ENCODE measurements at places on chromosomes 6 and 20.

GRCh38 chr6:129381885-129382284 is 328.1 kb downstream of the ARHGAP18 start:
- no peak for DNase-seq

- DNase-seq = no peak
Measured at GRCh38 chr6:89359561-89359960, 7.0 kb upstream of the UBE2J1 start.

- no peak for DNase-seq
Measured at GRCh38 chr6:139376017-139376330, 1.5 kb upstream of the CITED2 start.

DNA sequence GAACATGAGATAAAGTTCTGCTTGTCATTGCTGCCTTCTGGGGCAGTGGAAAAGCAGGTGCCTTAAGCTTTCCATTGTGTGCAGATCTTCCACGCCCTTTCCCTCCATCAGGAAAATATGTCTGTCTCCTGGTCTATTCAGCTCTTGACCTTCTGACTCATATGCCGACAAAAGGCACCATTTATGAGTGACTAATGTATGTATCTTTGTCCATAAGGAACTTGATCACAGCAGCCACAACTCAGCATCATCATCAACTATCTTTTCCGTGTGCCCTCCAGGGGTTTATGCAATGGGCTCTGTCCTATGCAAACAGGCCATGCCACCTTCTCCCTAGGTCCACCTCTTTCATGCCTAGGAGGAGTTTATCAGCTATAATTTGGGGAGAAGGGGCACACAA is 102.7 kb upstream of the QKI start:
- no peak for DNase-seq

- DNase-seq = peak; percentile 89
Measured at GRCh38 chr20:1813101-1813529, 82.1 kb upstream of the SIRPA start.

DNA sequence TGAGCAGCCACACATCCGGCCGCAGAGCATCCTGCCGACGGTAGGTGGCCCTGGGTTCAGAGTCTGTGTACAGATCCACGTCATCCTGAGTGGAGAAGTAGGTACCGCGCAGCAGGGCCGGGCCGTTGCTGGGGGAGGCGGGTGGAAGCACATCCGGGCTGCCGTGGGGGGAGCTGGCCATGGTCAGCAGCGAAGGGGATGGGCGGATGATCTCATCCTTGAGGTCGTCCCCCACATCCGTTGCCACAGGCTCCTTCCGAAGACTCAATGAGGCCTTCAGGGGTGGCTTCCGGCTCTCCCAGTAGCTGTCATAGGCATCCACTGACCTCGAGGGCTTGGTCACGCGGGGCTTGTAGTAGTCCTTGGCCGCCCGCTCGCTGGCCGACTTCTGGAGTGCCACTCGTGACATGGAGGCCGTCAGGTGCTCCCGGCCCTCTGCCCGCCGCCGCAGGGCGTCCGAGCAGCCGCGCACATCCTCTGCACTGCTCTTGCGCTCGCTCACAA is 9.2 kb downstream of the SPATA2 start:
- DNase-seq = no peak

- DNase-seq = no peak
Measured at GRCh38 chr6:79307321-79308036, 73.0 kb upstream of the HMGN3 start.

GRCh38 chr6:153958860-153959259 is 80.2 kb upstream of the OPRM1 start:
- no peak for DNase-seq

DNA sequence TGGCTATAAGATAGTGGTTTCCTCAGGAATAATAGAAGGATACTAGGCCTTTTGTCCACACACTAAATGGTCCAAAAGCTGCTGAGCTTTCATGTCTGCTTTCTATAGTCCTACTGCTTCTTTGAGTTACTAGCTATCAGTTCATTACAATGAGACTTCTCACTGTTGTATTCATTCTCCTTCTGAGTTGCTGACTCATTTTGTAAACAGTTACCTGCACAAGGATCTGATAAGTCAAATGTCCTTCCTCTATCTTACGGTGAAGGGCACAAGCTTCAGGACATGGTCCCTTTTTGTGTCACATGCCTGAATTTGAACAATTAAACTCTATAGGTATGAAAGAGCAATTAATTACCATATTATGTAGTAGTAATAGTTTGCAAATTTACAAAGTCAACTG is 90.5 kb downstream of the MAN1A1 start:
- DNase-seq = no peak

DNA sequence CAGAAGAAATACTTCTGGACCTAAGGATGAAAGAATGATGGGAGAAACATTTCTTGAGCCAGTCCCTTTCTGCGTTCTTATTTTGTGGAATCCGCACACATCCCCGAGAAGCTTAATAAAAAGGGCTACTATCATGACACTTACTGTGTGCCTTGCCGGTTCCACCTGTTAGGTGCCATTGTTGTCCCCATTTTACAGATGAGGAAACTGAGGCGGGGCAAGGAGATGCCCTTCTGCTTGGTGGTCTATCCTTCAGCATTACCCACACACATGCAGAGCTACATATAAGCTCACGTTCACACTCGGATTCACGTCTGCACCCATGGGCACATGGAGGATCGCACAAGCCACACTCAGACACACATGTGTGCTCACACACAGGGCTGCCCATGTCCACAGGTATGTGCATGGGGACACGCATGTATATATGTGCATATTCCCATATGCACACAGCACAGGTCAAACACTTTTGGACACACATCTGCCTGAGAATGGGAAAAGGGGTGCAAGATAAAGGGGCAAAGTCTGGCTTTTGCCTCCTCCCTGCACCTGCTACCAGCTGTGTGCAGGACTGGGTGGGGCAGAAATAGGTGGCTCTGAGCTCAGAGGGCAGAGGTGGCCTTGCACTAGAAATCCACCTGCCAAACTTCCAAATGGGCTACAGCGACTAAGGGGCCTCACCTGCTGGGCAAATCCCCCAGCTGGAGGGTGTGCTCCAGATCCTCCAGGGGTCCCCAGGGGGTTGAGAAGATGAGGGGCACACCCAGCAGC is 30.5 kb upstream of the ADA start:
- no peak for DNase-seq

- DNase-seq = no peak
Measured at GRCh38 chr6:167153521-167153959, 4.2 kb downstream of the GPR31 start.

- peak; percentile 46 for DNase-seq
Measured at GRCh38 chr6:131383421-131384411, 189.3 kb upstream of the ARG1 start.

DNA sequence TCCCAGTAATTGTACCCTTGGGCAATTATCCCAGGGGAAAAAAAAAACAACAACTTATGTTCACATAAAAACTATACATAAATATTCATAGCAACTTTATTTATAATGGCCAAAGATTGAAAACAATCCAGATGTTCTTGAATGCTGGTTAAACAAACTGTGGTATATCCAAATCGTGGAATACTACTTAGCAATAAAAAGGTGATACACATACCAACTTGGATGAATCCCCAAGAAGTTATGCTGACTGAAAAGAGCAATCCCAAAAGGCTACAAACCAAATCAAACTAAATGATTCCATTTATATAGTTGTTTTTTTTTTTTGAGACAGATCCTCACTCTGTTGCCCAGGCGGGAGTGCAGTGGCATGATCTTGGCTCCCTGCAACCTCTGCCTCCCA is 129.7 kb downstream of the QRSL1 start:
- no peak for DNase-seq

- no peak for DNase-seq
Measured at GRCh38 chr6:111642463-111643158, 36.9 kb upstream of the TRAF3IP2 start.

GRCh38 chr20:43972692-43973091 is 58.0 kb downstream of the TOX2 start:
- DNase-seq = no peak

DNA sequence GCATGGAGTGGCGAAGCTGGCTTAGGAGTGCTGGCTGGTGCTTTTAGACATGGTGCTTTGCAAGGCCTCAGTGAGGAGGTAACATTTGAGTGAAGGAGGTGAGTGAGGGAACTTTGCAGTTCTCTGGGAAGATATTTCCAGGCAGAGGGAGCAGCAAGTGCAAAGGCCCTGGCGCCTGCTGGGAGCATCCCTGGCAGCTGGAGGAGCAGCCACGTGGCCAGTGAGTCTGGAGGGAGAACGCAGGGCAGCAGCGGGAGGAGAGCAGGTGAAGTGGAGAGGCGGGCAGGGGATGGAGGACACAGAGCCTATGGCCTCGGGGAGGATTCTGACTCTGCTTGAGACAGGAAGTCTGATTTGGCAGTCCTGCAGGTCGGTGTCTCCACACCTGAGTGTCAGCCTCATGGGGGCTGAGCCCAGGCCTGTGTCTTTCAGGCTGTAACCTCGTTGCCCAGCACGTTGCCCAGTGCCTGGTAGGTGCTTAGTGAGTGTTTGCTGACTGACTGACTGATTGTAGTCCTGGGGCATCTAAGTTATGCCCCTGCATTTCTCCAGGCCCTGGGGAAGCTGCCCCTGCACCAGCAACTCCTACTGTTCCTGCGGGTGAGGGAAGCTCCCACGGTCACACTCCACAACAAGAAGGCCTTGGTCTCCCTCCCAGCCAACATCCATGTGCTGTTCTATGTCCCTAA is 11.0 kb upstream of the BPIFB4 start:
- DNase-seq = no peak

DNA sequence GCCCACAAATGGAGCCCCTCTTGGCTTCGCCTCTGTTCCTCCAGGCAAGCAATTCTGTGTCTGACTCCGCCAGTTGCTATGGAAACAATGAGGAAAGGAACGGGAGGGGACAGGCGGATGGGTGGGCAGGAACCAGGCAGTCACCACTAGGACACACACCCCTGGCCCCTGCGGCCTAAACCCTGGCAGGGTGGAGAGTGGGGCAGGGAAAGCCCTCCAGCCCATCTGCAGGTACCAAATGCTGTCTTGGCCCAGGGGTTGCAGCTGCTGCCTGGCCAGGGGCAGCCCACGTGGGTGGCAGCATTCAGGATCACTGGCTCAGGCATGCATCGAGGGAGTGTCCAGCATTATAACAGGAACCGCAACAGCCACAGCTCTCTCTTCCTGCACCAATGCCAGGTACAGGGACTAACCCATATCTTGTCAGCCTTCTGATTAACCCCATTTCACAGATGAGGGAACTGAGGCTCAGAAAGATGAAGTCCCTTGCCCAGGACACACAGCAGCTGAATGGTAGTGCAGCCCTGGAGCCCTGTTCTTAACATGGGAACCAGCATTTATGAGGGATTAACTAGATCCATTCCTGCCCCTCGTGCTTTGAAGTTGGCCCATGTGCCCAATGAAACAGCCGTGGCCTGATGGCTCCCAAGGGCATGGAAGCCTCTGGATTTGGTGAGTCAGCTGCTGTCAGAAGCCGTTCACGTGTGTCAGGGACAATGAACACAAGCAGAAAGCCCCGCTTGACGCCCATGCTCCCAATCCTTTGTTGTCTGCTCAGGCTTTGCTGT is 66.3 kb downstream of the NOL4L start:
- no peak for DNase-seq

- DNase-seq = no peak
Measured at GRCh38 chr20:15895560-15896084, 677.6 kb downstream of the KIF16B start.

DNA sequence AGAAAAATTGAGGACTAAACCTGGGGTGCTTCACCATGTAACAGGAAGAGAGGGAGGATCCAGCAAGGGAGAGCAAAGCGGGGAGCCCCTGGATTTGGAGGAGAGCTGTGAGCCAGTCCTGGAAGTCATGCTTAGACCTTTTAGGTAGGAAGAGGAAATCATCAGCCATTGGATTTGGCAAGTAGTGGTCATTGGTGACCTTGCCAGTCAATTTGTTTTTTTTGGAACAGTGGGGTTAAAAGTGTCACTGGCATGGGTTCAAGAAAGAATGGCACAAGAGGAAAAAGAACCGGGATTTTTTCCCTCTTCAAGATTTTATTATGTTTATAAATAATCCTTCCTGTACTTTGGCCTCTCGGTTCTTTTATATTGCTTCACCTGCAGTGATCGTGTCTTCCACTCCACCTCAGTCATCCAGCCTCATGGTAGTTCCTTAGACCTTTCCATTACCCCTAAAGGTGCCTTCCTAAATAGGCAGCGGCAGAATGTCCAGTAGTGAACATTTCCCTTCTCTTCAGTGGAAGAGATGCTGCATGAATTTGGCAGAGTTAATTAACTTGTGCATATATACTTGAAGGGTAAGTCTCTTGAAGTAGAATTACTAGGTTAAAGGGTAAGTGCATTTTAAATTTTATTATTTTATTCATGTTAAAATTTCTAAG is 124.7 kb downstream of the QKI start:
- DNase-seq = no peak

- DNase-seq = peak; percentile 51
Measured at GRCh38 chr6:43773050-43773979, 3.3 kb downstream of the VEGFA start.

GRCh38 chr6:116513224-116513875 is 1.9 kb downstream of the CALHM5 start:
- no peak for DNase-seq

GRCh38 chr6:144544266-144544830 is 259.2 kb downstream of the UTRN start:
- DNase-seq = no peak

DNA sequence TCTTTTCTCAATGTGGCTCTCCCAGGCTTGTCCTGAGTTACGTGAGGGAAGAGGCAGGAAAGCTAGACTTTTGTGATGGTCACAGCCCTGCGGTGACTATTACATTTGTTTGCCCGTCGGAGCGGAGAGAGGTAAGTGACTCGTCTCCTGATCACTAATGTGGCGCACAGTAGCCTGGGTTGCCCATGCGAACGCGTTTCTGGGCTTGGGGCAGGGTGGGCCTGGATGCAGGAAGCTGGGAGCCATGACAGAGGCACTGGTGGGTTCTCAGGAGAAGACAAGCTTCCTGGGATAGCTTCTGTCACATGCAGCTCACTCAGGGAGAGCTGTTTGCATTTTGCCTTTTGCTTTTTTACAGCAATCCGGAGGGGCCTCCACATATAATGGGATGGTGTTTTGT is 60.6 kb downstream of the IGF2R start:
- no peak for DNase-seq

GRCh38 chr20:50394569-50394968 is 115.6 kb upstream of the PTPN1 start:
- no peak for DNase-seq

GRCh38 chr20:57205606-57206219 is 60.7 kb downstream of the BMP7 start:
- DNase-seq = no peak

GRCh38 chr6:51893366-51893765 is 194.0 kb downstream of the PKHD1 start:
- no peak for DNase-seq

GRCh38 chr20:10634683-10635411 is 39.0 kb downstream of the JAG1 start:
- no peak for DNase-seq
